ENCODE measurements at places on chromosomes 2 and 18.

- no peak for DNase-seq
Measured at GRCh38 chr18:35029103-35029502, 12.1 kb upstream of the MAPRE2 start.

GRCh38 chr18:58993260-58993659 is 128.6 kb downstream of the ZNF532 start:
- no peak for DNase-seq

DNA sequence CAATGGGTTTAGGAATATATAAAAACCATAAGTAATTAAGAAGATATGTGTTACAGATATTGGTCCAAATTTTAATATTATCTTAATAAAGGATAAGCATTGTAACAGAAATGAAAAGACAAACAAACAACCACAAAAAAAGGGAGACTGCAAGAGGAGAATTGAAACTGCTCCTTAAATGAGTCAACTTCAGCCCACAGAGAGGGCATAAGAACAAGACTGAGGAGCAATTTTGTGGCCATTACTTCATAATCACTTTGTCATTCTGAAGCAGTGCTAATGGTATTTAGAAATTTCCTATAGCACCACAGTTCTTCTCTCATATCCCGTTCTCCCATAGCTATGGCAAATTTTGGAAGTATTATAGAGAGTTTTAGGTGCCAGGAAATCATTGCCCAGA is 193.2 kb upstream of the HNMT start:
- DNase-seq = no peak

GRCh38 chr2:181785691-181786344 is 105.5 kb upstream of the NEUROD1 start:
- DNase-seq = no peak
